ENCODE measurements at places on chromosomes 12 and 14.
A peak's percentile ranks its signal among the peaks of the same experiment; 100 is the strongest.

DNA sequence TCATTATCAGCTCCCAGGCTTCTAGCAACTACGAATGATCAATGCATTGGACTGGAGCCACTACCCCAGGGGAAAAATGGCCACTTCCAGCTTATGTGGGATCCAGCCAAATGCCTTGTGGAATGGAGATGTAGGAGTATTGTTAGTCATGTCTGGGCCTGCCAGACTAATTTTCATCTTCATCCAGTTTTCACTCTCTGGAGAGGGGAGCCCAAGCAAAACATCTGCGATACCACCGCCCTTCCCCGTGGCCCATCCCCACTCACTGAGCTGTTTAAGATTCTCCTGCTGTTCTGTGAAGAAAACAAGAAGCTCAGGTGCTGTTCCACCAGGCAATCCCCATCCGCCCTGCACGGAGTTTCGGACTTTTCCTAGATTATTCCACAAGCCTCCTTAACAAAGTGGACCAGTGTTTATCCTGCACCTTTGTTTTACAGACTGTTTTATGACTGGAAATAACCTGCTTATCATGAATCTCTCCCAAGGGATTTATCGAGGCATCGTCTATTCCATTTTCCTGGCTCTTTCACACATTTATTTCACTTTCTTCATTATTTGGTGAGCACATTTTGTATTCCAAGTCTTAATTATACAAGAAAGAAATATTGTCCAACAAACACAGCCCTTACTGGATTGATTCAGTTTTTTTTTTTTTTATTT, 35.5 kb upstream of the MAX start:
- no peak for DNase-seq

DNA sequence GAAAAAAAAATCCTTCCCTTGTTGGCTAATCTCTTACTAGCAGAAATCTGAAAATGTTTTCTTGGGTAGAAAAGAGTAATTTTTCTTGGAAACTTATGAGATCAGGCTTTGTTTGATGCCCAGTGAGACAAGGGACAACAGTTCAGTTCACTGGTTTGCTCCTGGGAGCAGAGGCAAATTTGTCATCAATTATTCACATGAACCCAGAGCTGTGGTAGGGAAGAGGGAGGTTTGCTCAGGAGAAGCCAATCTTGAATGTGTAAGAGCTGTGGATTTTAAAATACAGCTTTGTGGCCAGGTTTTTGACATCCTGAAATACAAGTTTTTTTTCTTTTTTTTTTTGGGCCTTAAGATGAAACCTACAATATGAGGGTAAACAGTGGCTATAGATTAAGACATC, 426.6 kb downstream of the ATP23 start:
- DNase-seq: no peak

GRCh38 chr14:105324080-105324778, 9.7 kb downstream of the PACS2 start:
- no peak for DNase-seq

- DNase-seq: no peak
These were observed 29.6 kb upstream of the NCOR2 start for GRCh38 chr12:124597041-124597440.

- DNase-seq: no peak
These were observed 91.9 kb downstream of the DAD1 start for GRCh38 chr14:22497144-22497423.

- no peak for DNase-seq
These were observed 48.2 kb upstream of the PSMA6 start for GRCh38 chr14:35243956-35244355.

DNA sequence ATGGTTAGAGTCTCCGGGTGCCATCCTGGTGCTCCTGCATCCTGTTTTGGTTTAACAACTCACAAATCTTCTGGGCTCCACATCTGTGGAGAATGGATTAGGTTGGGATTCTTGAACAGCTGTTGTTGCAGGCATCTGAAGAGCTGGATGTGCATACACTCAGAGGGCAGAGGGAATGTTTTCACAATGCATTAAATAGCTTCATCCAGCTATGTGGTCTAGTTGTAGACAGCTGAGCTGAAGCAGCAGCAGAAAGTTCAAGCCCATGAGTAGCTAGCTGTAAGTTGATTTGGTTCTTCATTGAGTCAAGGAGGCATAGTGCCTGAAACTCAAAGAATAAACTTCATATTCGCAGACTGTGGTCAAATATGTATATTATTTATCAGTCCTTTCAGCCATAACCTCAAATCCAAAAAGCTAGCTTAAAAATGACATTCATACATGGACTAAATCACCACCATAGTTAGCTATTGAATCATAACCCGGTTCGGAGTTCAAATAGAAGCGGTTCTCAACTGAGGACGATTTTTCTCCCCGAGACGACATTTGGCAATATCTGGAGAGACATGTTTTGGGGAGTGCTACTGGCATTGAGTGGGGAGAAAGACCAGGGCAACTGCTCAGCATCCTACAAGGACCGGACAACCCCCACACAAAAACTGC, 858 bp upstream of the ANKRD13A start:
- DNase-seq: no peak

DNA sequence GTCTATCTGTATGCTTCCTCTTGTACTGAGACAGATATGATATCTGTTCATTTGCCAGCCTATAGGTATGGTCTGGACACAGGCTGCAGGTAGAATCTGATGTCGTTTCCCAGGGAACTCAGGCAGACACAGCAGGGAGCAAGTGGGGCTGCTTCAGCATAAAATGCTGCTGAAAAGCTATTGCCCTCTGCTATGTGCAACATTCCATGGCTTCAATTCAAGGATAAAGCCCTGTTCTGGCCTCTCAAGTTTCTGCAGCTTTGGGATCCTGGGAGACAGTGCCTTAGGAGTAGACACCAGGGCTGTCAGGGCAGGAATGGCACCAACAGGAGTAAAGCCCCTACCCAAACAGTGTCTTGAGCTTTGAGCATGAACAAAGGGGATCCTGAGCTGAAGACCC, 173.5 kb downstream of the SLC41A2 start:
- DNase-seq: no peak

DNA sequence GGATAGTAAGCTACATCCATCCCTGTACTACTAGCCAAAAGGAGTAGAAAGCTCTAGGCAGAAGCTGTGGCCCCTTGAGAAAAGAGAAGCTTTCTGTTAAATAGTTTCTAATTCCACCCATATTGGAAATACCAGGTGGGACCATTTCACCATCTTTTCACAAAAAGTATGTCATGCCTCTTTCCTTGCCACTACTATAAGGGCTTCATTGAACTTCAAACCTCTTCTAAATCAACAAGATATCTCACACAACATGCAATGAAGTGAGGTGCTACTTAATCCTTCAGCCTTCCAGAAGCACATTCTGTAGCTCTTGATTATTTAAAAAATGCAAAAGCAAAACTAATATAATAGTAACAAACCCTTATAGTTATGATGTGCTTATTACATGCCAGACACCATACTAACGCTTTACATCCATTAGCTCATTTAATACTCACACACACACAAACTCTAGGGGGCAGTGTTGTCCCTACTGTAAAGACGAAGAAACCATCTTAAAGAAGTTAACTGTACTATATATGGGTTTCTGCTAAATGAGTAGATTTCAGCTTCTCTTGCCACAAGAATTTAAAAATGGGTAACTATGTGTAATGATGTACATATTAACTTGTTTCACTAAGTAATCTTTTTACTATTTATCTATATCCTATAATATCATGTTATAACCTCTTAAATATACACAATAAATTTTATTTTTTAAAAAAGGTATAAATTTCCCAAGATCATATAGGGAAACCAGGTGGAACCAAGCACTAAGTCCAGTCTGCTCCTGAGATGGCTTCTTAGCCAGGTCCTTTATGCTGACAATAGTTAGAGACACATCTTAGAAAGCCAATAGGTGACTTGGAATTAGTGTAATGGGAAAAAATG, 124.4 kb downstream of the RPS29 start:
- peak; percentile 5 for DNase-seq

DNA sequence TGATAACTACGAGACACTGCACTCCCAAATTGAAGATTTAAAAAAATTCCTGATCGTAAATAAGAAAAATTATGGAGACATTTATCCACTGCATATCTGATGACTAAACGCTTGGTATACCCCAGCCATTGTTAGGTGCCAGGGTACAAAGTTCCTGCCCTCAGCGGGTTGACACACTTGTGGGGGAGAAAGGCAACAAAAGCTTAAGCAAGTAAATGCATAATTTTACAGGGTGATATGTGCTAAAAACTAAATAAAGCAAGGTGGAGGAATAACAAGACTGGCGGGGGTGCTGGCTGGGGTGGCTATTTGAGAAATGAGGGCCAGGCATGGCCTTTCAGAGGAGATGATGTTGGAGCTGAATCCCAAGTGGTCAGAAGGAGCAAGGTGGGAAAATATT, 25.0 kb downstream of the BICD1 start:
- no peak for DNase-seq

- no peak for DNase-seq
These were observed 302.8 kb downstream of the FSCB start for GRCh38 chr14:44204061-44204835.

DNA sequence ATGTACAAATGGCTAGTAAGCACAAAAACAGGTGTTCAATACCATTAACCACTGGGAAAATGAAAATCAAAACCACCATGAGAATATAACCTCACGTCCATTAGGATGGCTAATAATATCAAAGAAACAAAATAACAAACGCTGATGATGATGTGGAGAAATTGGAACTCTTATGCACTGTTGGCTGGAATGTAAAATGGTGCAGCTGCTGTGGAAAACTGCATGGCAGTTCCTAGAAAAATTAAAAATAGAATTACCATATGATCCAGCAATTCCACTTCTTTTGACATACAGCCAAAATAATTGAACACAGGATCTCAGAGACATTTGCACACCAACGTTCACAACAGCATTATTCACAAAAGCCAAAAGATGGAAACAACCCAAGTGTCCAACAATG, 51.5 kb downstream of the TMPRSS12 start:
- no peak for DNase-seq

- no peak for DNase-seq
These were observed 310.9 kb downstream of the ADGRD1 start for GRCh38 chr12:131264635-131265034.

DNA sequence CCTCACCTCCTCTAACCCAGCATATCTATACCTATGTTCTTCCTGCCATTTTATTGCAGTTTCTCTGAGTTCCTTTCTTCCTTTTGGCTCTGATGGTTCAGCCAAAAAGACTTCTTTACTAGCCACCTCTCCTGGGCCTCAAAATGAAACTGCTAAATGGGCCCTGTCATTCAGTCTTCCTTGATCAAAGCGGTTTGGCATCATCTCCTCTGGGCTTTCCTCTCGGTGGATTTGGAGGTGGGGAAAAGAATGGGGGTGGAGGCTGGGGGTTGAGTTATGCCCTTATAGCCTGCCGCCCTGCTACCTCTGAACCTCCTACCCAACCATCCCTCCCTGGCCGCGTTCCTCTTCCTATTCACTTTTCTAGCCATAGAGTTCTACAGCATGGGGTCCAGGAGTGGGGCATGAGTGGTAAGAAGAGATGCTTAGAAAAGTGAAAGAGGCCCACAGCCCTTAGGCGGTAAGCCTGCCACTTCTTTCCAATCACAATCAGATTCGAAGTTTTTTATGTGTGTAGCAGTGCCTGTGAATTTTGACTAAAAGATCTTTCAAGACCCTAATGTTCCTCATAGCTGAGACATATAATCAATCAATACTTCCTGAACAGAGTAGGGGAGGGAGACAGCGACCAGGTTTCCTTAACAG, 2.5 kb downstream of the AJUBA start:
- no peak for DNase-seq

GRCh38 chr12:21130998-21131397, at the start of gene SLCO1B1:
TSS of gene SLCO1B1 (plus strand) at chr12:21131194. CDS start at chr12:21141575, 10,381 bp downstream.
- DNase-seq: no peak

- DNase-seq: no peak
These were observed 47.7 kb upstream of the GRIP1 start for GRCh38 chr12:66726556-66726955.

GRCh38 chr14:54194501-54194900, 202.3 kb upstream of the CDKN3 start:
- no peak for DNase-seq

GRCh38 chr12:25817166-25817565, 141.3 kb upstream of the RASSF8 start:
- DNase-seq: no peak

- no peak for DNase-seq
These were observed 197.1 kb upstream of the ABCD2 start for GRCh38 chr12:39816671-39817185.

GRCh38 chr14:105026033-105026785, 5.3 kb upstream of the CDCA4 start:
- DNase-seq: no peak

GRCh38 chr12:48029491-48030172, 25.4 kb upstream of the COL2A1 start:
- no peak for DNase-seq

DNA sequence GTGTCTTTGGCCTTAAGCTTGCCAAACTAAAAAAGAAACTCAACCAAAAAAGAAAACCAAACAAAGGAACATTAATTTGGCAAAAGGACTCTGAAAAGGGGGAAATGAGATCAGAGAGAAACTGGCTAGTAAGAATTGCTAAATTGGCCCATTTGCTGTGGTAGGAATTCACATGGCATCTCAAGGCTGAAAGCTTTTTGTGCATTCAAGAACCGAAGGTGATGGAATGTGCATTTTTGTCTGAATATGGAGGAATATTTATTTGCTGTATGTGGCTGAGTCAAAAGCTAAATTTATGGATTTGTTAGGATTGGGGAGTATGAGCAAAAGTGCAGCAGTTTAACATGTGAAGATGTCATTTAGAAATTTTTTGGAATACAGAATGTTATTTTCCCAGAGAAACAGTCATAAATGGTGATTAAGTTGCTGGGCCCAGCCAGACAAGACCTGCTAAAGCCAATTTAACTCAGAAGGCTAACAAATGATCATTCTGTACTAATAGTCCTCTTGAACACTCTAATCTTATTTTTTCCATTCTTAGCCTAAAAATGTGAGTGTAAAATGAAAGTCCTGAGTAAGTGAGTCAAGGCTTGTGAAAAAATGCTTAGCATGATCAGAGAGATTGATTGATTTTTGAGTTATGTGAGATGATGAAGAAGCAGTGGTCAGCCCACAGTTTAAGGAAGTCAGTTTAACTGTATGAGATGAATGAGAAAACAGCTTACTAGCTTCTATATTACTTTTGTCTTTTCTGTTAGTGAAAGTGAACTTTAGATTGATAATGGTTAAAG, 94.1 kb downstream of the ANO6 start:
- DNase-seq: no peak

- DNase-seq: no peak
These were observed 142.6 kb downstream of the EMP1 start for GRCh38 chr12:13339091-13339490.

DNA sequence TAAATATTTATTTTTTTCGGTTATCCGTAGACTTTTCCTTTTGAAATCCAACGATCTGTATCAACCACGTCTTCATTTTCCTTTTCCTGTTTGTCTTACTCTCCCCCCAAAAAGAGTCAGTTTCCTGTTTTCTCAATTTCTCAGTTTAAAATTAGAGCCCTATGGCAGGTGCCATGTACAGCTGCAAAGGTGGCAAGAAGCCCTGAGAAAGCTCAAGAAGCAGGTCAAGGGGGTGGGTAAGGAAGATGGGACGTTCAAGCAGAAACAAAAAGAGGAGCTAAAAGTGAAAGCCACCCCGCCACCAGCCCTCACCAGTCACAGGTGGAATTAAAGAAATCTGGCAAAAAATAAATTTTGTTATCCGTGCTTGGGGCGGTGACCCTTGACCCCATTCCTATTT, 26.7 kb downstream of the SLC35E3 start:
- no peak for DNase-seq

Measured in T-helper 22 cell (primary cell).